GM18507 (cell line): ENCODE measurements at places on chromosomes 5 and 9.

DNA sequence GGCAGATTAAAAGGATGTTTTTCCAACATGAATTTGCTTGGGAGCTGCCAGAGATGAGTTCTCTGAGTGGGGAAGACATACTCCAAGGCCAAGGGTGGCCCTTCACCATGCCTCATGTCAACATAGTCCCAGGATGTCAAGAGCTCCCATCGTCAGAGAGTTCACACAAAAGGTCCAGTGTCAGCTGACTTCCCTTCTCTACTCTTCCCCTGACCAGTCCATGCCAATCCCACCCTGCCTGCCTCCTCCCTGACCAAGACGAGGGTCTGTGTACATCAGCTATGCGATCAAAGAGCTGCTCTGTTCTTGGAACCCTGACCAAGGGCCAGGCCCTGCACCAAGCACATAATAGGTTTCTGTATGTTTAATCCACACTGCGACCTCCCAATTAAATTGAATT lies 71.2 kb upstream of the ZNF622 start:
- no peak for DNase-seq

DNA sequence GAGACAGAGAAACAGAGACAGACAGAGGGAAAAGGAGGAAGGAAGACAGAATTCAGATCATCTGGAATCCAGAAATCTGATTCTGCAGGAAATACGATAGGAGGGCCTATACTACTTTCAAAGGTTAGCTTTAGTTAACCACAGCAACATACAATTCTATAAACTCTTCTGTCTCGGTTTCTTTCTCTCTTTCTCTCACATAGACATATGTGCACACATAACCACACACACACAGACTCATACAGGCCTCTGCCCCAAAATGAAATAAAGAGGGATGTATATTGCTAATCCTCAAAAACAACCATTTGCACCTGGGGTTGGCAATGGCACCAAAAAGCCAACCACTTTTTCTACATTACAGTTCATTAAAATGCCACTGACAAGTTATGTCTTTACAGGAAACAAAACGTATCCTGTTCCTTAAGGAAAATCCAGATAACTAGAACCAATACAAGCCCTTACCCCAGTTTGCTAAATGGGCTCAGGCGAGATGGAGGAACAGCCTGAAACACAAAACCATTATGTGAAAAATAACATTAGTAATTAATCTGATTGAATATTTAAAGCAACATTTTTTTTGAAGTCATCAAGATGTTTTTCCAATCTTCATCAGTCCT lies 372.3 kb upstream of the CCNH start:
- no peak for DNase-seq

- DNase-seq, result no peak
These were observed 6.8 kb downstream of the FAM219A start for GRCh38 chr9:34451545-34451944.

DNA sequence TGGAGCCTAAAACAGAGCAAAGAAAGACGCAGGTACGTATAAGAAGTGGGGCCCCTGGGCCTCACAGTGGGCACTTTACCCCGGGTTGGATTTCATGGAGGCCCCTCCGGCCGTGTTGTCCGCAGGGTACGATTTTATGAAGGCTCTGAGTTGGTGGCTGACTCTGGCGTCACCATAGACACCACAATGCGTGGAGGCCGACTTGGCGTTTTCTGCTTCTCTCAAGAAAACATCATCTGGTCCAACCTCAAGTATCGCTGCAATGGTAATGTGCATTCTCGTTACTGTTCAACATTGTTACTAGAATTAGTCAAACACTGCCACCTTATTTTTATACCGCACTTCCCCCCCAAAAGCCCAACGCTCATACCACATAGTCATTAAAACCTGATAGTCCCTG lies 47.1 kb downstream of the THBS4 start:
- no peak for DNase-seq

DNA sequence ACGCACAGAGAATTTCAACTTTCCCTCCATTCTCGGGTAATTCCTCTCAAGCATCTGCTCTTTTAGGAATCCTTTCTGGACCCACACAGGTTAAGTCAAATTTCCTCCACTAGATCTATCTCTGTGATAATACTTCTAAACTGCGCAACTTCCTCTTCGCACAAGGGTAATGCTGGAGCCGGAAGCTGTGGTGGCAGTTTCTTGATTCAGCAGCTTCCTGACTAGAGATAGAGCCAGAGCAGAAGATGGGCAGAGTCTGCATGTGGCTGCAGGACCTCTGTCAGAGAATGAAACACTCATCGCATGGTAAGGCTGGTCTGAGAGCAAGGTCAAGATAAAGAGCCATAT lies 11.1 kb upstream of the CDC42SE2 start:
- peak; percentile 38 for DNase-seq

- DNase-seq, result no peak
These were observed 94.0 kb upstream of the SLC25A48 start for GRCh38 chr5:135740475-135740874.

- no peak for DNase-seq
These were observed 526.3 kb upstream of the DAB2 start for GRCh38 chr5:39951070-39951469.

DNA sequence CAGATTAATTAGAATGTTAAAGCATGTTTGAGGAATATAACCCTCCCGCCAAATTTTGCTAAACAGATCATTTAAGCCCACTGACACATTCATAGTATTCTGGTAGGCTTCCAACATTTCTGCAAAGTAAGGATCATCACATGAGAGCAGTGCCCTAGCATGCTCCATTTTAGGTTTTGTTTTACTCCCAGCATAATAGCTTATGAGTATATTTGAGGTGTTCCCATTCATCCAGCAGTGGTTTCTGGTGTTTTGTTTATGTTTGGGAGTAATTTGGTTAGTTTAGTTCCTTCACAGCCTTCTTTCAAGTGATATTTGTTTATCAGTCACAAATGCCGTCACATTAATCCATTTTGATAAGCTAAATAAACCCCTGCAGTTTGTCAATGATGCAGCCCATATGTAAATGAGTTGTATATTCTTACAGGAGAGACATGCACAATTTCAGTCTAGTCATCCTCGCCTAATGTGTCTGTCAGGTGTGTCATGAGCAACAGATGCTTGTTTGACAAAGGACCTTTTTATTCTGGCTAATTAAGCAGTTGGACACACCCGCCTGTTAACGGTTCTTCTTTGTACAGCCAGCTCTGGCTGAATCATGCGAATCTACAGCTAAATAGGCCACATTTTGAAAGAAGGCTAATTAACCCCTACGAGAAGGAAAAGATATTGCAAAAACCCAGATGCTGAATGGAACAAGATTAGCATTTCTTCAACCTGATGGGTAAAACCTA lies 124.4 kb downstream of the RFX3 start:
- DNase-seq, result no peak

- no peak for DNase-seq
These were observed 291.1 kb upstream of the PDE4D start for GRCh38 chr5:60184606-60185005.

DNA sequence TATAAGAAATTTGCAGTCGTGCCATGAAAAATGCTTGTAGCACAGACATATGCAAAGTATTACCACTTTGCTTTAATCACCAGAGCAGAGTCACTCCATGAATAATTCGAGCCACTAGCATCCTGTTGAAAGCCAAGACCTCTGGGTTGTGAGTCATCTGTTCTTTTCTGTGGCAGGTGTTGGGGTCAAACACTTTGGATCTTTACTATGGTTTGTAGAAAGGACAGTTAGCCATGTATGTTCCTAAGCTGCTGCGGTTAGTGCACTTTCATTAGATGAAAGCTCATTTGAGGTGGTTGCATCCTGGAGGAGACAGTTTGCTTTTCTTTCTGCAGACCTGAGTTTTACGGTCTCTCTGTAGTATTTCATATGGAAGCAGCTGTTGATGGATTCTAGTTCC lies 223.7 kb downstream of the DMRT2 start:
- DNase-seq, result no peak

DNA sequence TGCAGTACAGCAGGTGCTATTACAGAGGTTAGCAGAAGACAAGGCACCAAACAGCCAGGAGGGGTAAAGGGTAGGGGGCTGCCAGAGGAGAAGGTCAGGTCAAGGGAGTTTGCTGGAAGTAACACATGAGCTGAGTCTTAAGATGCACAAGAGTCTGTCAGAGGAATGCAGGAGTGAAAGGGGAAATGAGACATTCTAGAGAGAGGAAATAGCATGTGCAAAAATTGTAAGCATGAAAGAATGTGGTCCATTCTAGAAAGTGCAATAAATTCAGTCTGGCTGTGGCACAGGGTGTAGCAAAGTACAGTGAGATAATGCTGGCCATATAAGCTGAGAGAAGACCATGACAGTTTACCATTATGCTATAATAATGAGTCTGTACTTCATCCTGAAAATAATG lies 6.6 kb downstream of the GOLGA1 start:
- DNase-seq, result no peak

GRCh38 chr5:35487233-35488025 lies 130.2 kb upstream of the SPEF2 start:
- DNase-seq, result no peak

GRCh38 chr5:55338810-55339243 lies 31.0 kb downstream of the MTREX start:
- DNase-seq, result no peak

DNA sequence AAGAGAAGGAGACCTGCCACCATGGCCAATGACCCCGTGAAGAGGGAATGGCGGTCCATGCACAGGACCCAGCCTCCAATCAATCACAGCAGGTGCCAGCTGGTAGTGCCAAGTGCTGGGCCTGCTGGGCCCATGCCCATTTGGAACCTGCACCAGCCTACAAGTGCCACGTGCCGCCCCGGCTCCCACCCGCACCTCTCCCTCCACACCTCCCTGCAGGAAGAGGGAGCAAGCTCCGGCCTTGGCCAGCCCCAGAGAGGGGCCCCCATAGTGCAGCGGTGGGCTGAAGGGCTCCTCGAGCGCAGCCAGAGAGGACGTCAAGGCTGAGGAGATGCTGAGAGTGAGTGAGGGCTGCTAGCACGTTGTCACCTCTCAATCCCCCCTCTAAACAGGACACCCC lies 37.8 kb upstream of the NPR3 start:
- DNase-seq, result no peak

DNA sequence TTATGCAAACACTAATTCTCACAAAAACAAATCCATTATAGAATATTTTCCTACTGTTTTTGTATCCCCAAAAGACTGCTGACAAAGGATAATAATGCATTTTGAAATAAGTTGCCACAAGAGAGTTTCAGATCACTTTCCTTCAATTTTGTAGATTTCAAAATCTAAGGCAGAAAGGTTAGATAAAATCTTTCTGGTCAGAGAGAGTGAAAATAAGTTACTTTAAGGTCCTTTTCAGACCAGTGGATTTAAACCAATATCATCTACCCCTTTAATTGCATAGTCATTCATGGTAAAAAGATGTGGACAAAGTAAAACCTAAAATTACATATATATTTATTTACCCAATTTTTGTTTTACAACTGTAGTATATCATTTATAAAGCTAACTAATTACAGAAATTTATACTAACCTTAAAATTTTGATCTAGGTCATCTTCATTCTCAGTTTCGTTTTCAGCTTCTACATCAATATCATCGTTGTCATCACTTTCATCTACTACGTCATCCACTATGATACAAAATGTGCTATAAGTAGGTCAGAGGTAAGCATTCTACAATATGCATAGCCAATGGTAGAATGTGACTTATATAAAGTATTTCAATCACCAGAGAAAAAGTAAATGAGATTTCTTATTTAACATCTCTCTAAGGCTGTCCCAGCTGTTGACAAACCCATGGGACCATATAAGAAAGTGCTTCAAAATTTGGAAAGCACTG lies 95.7 kb downstream of the AGTPBP1 start:
- DNase-seq, result no peak

- DNase-seq, result no peak
These were observed 347.8 kb downstream of the EFNA5 start for GRCh38 chr5:107322936-107323335.

- no peak for DNase-seq
These were observed 234.8 kb downstream of the PIK3R1 start for GRCh38 chr5:68450245-68450852.

DNA sequence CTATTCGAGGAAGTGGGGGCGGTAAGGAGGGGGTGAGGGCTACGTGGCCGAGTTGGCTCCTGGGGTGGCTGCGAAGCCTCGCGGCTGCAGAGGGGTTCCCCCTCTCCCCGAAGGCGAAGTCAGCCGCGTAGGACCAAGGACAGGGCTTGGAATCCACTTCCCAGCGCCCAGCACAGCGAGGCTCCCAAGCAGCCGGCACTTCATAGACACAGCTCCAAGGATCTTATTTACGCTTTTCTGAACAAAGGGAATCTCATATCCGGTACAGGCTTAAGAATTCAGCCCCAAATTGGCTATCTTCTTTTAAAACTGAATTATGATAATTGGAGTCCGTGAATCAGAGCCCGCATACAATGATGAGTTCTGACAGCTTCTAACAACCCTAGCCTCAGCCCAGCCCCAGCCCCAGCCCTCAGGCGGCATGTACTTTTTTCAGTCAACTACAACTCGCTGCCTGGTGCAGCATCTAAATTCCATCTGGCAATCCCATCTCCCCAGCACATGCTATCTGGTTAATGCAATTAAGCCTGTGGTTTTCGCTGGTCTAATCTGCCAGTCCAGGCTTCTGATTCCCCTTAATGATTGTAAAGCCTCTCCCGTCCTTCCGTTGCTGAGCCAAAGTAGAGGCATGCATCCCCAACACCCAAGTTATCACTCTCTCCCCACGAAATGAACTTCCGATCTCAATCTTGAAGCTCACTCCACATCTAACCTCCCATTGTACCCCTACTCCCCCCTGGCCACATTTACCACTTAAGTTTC lies 1.0 kb downstream of the ELAVL2 start:
- no peak for DNase-seq

DNA sequence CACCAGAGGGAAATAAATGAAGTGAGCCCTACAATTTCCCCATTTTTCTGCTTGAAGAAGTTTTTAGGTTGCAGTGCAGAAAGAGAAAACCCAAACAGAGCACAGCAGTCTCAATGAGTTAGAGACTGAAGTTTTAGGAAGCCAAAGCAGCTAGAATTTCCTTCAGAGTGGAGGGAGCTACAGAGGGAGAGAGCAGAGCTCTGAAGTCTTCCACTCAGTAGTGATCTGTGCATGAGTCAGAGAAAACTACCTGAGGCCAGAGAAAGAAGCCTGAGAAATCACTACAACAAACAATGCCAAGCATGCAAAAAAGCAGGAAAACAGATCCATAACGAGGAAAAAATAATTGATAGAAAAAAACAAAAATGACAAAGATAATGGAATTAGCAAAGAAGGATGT lies 17.9 kb upstream of the NDUFB6 start:
- no peak for DNase-seq

DNA sequence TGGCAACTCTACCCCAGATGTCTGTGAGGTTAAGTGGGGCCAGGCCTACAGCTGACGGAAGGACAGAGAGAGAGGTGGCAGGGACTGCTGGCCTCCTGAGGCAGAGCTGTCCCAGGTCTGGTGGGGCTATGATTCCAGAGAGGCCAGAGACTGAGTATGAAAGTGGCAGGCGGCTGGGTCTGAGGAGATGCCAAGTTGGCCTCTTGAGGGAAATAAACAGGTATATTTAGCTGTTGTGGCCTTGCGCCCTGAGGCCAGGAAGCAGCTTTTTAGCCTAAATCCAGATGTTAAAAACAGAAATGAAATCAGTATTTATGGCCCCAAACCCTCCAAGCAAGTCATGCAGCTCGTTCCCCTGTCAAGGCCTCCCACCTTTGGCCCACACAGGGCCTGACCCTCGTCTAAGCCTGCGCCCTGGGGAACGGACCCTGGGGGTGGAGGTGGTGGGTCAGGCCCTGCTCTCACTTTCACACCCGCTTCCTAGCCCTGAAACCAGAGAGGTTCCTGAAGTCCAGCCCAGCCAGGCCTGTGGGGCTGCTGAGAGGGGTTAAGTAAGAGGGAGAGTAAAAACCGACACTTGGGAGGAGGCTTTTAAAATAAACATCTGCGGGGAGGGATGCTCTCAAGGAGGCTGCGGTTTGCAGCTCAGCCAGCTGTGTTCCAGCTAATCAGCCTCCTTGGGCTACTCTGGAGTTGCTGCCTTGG lies 18.7 kb downstream of the PCDHGC5 start:
- no peak for DNase-seq

- no peak for DNase-seq
These were observed 172.9 kb upstream of the NREP start for GRCh38 chr5:111929867-111930266.
